DMS153 (cell line): ENCODE measurements at places on chromosomes 4 and X.

DNA sequence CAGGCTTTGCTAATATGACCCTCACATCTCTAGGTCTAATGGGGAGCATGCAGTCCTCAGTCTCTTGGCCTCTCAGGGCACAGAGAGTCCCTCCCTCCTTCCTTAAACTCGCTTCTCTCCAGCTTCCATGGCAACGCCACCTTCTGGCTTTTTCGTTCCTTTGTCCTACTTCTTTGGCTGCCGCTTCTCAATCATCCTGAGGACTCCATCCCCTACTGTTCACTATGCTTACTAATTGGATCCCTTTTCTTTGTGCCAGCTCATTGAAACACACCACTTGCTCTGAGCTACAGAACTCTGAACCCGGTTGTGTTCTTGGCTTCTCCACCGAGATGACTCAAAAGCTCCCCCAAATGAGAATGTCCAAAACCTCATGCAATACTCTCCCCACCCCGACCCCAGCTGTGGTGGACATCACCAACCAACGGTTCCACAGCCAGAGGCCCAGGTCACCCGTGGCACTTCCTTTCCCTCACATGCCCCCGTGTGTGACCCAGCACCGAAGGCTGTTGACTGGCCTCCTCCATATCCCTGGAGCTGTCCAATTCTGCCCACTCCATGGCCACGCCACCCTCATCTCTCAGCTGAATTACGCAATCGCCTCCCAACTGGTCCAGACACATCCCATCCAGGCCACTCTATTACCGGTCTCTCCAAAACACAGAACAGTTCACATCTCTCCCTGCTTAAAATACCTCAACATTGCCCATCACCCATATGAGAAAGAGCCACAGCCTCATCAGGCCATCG lies 34.7 kb downstream of the CRMP1 start:
- DNase-seq = no peak

DNA sequence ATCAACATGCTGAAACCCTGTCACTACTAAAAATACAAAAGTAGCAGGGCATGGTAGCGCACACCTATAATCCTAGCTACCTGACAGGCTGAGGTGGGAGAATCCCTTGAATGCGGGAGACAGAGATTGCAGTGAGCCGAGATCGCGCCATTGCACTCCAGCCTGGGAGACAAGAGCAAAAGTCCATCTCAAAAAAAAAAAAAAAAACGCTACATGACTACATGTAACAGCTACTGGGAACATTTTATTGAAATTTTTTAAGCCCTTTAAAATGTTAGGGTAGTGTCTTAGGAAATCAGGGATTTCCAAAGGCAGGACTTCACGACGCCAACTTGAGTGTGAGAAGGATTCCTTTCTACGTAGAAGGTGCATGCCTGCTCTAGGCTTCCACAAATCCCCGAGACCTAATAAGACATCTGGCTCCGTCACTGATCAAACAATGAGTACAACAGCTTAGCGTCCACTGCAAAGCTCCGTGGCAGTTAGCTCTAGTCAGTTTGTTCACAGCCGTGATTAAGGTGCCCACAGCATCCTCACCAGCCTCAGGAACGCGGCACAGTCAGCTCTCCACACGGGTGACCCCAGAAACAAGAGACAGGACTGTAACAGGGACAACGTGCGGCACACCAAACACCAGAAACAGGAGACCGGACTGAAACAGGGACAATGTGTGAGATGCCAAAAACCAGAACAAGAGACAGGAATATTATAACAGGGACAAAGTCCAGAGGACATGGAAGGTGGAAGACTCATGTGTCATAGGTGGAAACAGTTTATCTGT lies 33.7 kb downstream of the DHRSX start:
- DNase-seq = no peak

- DNase-seq = no peak
Measured at GRCh38 chrX:71302461-71303213, 1.1 kb downstream of the ITGB1BP2 start.

DNA sequence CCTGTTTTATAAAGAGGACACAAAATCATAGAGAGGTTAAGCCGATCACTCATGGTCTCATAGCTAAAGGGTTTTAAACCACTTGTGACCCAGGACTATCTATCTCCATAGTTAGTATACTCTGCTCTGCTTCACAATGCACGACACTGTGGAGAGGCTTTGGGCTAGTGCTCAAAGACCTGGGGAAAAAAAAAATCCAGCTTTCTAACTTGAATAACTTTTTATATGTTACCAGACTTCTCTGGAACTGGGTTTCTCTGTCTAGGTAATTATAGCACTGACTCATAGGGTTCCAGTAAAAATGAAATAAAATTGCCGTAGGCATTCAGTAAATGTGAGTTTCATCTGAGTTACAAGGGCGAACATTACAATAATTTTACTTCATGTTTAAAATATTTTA lies 273.7 kb upstream of the TECRL start:
- DNase-seq = no peak

DNA sequence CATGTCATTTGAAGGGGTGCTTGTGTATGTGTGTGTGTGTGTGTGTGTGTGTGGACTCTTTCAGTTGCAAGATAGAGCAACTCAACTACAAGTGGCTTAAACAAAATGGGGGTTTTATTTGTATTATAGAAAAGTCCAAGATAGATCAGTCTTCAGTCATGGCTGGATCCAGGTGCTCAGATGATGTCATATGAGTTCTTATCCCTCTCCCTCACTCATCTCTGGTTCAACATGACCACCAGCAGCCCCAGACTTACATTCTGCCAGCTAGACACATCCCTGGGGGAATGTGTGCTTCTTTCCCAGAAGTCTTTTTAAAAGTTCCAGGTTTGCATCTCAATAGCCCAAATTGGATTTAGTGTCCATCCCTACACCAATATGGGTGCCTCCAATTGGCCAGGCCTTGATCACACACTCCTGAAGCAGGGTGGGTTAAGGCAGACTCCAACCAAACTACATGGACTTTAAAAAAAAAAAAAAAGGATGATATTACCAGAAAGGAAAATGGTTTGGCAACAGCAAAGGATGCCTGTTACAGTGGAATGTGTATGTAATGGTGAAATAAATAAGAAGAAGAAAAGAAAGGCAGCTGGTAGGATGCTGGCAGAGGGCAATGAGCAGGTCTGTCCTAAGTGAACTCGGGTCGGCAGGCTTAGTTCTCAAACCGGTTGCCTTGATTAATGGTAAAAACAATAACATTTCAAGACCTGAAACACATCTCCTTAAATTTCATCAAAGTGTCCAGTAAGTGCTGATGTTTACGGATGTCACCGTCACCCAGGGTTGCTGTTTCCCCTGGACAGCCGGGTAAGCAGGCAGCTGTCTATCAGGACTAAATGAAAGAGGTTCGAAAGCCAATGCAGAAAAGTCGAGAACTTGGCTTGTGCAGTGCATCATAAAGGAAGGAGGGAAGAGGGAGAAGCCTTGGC lies 107.7 kb downstream of the SMIM20 start:
- no peak for DNase-seq

- no peak for DNase-seq
Measured at GRCh38 chr4:90181644-90182043, 54.5 kb downstream of the CCSER1 start.

- DNase-seq = no peak
Measured at GRCh38 chr4:40335525-40335894, 377 bp downstream of the CHRNA9 start.

GRCh38 chr4:15262396-15262795 lies 165.4 kb upstream of the C1QTNF7 start:
- no peak for DNase-seq

DNA sequence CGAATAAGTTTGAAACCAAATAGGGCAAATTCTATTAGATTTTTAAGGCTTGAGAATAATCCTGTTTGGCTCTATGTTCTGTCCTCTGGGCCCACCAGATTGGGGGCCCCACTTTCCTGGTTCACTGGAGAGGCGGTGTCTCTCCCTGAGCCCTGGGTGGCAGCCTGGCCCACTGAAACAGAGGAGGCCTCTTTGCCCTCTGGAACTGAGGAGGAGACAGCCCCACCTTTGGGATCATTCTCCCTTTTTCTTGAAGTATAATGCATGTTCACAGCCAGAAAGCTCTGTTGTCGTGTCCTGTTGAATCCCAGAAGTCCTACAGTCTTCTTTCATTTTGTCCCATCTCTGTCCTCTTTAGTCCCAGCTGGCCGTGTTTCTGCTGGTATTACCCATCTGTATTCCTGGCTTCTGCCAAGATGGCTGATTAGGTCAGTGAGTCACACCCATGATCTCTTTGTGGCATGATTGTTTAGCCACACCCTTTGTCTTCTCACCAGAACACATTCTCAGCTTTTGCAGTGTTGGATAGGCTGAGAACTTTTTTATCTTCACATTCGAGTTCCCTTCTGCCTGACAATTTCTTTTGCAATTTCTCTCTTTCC lies 8.1 kb upstream of the TBC1D25 start:
- no peak for DNase-seq

DNA sequence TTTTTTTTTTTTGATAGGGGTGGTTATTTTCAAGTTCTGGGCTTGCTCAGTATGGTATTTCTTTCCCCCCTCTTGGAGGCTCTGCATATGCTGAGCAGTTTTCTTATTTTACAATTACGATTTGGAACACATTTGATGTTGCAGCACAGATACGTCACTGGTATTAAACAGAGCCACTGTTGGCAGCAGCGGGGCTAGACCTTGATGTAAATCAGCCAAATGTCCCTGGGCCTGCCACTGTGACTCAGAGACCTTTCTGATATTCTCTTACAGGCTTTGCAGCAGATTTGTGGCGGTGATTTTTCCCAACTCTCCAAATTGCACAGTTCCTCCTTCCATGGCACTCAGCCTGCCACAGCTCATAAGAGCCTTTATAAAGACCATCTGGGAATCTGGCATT lies 81.1 kb downstream of the VMA21 start:
- no peak for DNase-seq

DNA sequence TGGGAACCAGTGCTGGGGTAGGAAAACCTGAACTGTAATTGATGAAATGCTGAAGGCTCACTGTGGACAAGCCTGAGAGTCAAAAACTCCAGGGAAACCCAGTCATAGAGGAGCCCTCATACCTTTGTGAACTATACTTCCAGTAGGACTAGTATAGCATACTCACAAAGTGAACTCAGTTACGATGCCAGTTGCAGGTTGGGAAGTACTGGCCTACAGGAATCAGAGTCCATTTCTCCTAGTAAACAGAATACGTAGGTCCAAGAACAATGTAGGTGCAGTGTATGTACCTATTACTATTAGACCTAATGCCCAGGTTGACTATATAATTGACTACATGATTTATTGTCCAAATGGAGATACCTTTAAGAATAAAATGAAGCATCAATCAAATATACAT lies 8.5 kb upstream of the ANKRD17 start:
- DNase-seq = no peak

GRCh38 chr4:89805297-89805696 lies 31.7 kb downstream of the SNCA start:
- no peak for DNase-seq

DNA sequence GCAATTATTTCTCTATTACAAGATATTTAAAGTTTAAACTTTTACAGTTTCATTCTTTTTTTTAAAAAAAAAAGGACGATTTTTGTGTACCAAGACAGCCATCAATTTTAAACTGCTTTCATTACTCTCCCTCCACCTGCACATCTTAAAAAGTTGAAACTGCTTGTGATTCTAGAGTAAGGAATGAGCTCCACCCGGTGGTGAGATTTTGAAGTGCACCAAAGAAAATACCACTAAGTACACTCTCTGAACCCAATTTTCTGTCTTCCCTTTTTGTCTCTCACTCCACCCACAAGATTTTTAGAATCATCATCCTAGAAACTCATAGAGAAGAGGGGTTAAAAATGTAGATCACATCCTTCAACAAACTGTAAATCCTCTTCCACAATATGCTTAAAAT lies 91.3 kb upstream of the WDR44 start:
- peak; percentile 2 for DNase-seq

- DNase-seq = no peak
Measured at GRCh38 chr4:11297627-11298026, 131.1 kb downstream of the HS3ST1 start.

DNA sequence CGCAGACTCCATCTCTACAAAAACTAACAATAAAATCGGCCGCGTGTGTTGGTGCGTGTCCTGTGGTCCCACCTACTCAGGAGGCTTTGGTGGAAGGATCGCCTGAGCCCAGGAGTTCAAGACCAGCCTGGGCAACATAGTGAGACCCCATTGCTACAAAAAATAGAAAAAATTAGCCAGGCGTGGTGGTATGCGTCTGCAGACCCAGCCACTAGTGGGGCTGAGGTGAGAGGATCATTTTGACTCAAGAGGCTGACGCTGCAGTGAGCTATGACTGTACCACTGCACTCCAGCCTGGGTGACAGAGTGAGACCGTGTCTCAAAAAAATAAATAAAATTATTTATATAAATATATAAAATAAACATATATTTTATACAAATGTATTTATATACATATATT lies 22.3 kb downstream of the ASMTL start:
- no peak for DNase-seq

GRCh38 chr4:165288639-165289422 lies 38.6 kb upstream of the MSMO1 start:
- no peak for DNase-seq

GRCh38 chr4:105990933-105991332 lies 95.7 kb downstream of the NPNT start:
- DNase-seq = no peak

DNA sequence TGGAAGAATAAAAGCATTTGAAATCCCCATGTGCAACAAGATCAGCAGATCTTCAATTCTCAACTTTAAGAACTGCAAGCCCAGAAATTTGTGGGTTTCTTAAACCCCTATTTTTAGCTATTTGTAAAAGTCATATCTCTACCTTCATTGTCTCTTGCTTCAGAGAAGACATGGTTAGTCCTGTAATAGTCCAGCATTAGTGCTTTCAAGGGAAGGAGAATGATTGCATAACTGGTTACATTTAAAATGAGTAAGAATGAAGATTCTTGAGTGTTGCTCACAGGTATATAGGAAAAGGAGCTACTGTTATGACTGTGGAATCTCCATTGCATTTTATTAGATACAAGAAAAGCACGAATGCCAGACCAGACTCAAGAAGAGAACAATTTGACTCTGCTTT lies 84.0 kb downstream of the CCSER1 start:
- no peak for DNase-seq

DNA sequence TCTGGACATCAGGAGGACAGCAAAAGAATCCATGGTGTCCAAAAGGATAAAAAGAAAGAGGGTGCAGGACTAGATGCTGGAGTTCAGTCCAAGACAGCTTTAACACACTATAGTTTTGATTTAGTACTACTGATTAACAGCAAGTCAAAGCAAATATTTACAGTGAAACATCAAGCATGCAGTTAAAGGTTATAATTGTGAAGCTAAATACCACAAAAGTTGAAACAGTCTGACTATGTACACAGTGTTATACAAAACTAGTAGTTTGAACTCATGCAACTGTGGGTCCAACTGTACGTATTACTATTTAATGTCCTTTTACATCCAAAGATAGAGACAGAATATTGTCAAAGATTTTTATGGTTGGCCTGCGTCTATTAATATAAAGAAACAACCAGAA lies 57.6 kb downstream of the CHIC2 start:
- no peak for DNase-seq

- DNase-seq = peak; percentile 16
Measured at GRCh38 chr4:97457253-97457652, 686.0 kb downstream of the STPG2 start.

DNA sequence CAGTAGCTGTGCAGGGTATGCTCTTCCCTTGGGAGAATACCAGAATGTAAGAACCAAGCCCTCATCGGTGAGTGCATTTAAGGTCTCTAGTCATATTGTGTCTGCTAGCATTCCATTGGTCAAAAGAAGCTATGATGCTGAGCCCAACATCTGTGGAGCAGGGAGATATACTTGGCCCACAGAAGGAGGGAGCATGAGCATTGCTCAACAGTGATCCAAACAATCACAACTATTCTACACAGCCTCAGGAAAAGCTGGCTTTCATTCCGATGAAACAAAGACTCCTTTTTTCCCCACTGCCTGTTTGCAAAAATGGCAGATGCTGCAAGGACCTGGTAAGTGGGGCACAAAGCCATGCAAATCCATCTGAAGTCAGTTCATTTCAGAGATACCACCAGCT lies 80.6 kb upstream of the DHX15 start:
- DNase-seq = no peak
